Thyroid gland (tissue), 4 donors: ENCODE measurements at places on chromosomes 7 and 10. TPM values are rescaled to one million over a fixed set of nuclear protein-coding genes. Genes with fewer than 3 reads are reported as not detected.
A peak's percentile ranks its signal among the peaks of the same experiment; 100 is the strongest.

DRGX gene
- not detected for total RNA-seq

GRCh38 chr10:60865198-60865783, 78.7 kb downstream of the RHOBTB1 start:
- no peaks in the 10 kb centered on the region for H3K4me1 ChIP-seq
- no peak overlapping the region for H3K4me3 ChIP-seq
- no peak for DNase-seq
- no peak overlapping the region for H3K27ac ChIP-seq
- H3K36me3 ChIP-seq: no peaks in the 10 kb centered on the region

SLC26A3 gene
- not detected for total RNA-seq

- H3K27me3 ChIP-seq: no peaks in the 10 kb centered on the region
- H3K27ac ChIP-seq: no peak overlapping the region
- DNase-seq: no peak
- H3K36me3 ChIP-seq: no peaks in the 10 kb centered on the region
- no peak overlapping the region for H3K4me3 ChIP-seq
- H3K4me1 ChIP-seq: no peaks in the 10 kb centered on the region
Measured at GRCh38 chr7:139936760-139937310, 107.8 kb downstream of the TBXAS1 start.

GRCh38 chr10:18414061-18414460, 237.3 kb downstream of the NSUN6 start:
- peak overlapping the region; percentile 33 for H3K27ac ChIP-seq
- no peak overlapping the region for H3K4me3 ChIP-seq
- H3K36me3 ChIP-seq: no peaks in the 10 kb centered on the region
- H3K4me1 ChIP-seq: peaks cover 5% of the 10 kb centered on the region
- H3K27me3 ChIP-seq: no peaks in the 10 kb centered on the region
- peak; percentile 77 for DNase-seq

TMEM213 gene
- not detected for total RNA-seq

DNA sequence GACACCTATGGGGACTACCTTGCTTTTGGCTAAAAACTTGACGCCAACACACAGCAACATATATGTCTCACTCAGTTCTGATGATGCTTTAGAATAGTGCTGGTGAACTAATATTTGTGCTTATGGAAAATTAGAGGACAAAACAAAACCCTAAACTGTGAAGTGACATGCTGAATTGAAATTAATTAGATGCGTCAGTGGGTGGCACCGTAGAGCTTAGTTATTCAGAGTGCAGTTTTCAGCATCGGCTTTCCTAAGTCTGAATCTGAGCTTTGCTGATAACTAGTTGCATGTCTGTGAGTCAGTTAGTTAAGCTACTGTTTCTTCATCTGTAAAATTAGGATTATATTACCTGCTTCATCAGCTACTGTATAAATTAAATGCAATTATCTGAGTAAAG, 245.0 kb upstream of the SORCS1 start:
- H3K4me3 ChIP-seq: no peak overlapping the region
- no peaks in the 10 kb centered on the region for H3K4me1 ChIP-seq
- H3K36me3 ChIP-seq: no peaks in the 10 kb centered on the region
- H3K27ac ChIP-seq: no peak overlapping the region

PNLIPRP1 gene
- not detected for total RNA-seq

DNA sequence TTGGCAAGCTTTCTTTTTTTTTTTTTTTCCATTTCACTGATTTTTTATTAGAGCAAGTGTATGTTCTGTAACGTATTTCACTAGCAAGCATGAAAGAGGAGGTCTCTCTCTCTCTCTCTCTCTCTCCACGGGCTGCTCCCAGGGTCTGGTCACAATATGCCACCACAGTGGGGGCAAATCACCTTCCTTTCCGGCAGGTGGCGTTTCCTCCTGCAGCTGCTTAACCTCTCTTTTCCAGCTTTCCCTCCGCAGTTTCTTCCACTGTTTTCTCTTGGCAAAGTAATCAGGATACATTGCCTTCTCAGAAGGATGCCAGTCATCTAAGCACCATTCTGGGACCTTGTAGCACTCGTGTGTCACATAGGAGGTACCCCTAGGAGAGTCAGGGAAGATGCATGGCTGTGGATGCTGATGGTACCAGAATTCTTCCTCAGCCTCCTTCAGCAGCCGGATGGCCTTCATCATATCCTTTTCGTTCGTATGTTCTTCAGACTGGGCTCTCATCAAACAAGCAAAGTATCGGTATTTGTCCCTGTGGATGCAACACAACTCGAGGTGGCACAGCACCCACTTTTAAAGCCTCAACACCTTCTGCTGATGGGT, 197.3 kb upstream of the PODXL start:
- DNase-seq: no peak
- no peaks in the 10 kb centered on the region for H3K4me1 ChIP-seq
- no peak overlapping the region for H3K27ac ChIP-seq
- no peak overlapping the region for H3K4me3 ChIP-seq
- no peaks in the 10 kb centered on the region for H3K27me3 ChIP-seq
